ENCODE measurements at places on chromosomes 4 and X.

DNA sequence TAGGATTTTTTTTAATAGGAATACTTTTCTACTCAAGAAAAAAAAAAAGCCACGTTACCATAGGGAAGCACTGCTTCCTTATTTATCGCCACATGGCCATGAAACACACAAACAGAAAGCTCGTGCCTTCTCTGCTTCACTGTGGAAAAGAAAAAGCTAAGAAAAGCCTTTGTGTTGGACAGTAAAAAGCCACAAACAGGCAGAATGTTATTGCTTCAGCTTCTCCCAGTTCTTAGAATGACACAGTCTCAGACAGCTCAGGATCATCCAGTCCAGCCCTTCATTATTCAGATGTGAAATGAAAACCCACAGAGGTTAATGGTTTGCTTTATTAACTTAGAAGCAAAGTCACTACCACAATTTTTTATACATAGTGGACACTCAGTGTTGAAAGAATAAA, 181.6 kb upstream of the NOCT start:
- no peak for DNase-seq

DNA sequence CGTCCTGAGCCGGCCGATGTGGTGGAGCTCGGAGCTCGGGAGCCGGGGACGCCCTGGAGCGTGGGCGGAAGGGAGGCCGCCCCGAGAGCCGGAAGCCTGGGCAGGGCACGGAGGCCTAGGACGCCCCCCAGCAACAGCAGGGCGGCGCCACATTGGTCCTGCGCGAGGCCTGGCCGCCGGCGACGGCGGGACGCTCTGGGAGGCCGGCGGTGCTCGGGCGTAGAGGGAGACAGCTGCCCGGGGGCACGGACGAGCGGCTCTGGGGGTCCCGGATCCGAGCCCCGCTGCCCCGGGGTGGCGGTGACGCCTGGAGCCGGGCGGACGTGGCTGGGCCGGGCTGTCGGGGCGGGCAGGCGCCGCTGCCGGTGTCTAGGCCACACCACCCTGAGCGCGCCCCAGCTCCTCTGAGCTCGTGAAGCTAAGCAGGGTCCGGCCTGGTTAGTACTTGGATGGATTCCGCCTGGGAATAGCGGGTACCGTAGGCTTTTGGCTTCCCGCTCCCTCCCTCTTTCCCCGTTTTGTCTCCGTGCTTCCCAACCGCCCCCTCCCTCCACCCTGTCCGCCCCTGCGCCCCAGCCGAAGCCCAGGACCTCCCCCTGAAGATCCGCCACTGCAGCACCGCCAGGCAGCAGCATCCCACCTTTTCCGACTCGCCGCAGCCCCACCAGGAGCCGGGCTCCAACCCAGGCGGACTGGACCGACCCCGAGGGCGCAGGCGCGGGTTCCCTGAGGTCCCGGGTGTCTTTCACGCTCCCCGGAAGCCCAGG, 12.1 kb downstream of the FRG2 start:
- no peak for DNase-seq

DNA sequence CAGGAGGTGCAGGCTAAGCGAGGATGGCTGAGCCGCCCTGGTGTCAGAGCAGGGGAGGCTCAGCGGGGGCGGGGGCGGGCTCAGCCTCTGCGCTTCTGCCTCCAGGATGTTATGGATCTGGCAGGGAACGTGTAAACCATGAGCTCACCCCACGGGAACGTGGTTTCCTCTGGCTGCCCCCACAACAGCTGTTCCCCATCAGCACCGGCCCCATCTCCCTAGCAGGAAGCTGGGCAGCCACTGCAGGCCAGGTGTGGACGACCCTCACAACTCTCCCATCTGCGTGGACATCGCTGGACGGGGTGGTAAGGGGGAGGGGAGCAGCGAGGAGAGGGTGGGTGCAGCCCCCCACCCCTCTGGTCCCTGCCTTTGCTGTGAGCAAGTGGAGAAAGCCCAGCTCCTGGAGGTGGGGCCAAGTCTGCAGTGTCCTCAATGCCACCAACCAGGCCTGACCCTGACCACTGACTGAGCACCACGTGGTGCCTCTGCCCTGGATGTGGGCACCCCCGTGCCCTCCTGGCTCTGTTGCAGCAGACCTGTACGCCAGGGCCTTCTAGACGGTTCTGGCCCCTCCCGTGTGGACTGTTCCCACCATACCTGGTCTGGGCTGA, 28.1 kb upstream of the SPON2 start:
- no peak for DNase-seq

GRCh38 chr4:62622089-62622488, 1422.0 kb downstream of the ADGRL3 start:
- DNase-seq = no peak

DNA sequence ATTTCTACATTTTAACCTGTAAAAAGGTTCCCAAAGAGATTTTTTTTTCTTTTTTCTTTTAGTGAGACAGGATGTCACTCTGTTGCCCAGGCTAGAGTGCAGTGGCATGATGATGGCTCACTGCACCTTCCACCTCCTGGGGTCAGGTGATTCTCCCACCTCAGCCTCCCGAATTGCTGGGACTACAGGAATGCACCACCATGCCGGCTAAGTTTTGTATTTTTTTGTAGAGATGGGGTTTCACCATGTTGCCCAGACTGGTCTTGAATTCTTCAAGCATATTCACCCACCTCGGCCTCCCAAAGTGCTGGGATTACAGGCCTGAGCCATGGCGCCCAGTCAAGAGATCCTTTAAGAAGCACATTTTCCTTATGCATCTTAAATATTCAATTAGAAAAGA, 12.6 kb downstream of the RHOH start:
- no peak for DNase-seq

DNA sequence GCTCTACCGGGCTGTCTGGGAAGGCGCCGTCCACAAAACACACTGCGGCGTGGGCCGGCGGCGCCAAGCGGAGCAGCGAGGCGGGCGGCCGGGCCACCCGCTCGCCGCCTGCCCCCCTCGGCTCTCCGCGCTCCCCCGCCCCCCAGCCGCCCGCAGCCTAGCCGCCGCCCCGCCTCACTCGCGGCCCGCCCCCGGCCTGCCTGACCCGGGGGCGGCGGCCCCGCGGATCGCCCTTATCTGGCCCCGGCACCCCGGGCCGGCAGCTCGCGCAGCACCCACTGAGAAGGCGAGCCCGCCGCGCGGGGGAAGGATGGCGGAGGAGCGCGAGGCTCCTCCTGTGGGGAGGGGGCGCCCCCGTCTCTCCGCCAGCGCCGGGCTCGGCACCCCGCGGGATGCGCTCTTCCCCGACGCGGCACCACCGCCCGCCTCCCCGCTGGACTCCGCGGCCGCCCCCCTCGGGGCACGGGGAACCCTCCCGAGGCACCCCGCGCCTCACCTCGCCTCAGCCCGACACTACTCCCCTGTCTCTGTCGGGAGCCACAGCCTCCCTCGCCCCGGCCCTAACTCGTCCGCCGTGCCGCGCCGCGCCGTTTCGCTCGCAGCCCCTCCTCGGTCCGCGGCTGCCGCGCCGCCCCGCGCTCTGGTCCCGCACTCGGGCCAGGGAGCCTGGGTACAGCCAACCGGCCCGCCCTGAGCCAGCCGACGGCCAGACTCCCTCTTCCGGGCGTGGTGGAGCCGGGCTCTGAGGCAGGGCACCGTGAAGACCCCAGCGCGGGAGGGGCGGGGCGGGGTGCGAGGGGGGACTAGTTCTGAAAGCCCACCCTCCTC, 566 bp downstream of the ATP11C start:
- DNase-seq = no peak

GRCh38 chrX:37627602-37628001, 56.1 kb downstream of the LANCL3 start:
- no peak for DNase-seq

DNA sequence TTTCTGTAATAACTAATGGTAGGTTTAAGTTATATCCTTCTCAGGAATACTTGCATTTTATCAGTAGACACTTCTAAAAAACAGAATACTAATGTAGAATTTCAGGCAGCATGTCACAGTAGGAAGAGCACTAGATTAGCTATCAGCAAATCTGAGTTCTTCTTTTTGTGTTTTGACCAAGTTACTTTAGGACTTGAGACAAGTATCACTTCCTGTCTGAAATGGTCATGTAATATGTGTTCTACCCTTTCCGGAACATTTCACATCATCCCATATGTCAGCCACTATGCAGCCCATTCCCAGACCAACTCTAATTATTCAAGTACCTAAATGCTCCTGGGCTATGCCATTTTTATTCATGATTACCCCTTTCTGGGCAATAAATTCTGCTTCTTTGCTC, 401.8 kb upstream of the RPS6KA3 start:
- no peak for DNase-seq

- no peak for DNase-seq
These were observed 738 bp upstream of the TSPAN5 start for GRCh38 chr4:98659106-98659592.

GRCh38 chrX:29082558-29082957, 495.3 kb downstream of the IL1RAPL1 start:
- DNase-seq = no peak

DNA sequence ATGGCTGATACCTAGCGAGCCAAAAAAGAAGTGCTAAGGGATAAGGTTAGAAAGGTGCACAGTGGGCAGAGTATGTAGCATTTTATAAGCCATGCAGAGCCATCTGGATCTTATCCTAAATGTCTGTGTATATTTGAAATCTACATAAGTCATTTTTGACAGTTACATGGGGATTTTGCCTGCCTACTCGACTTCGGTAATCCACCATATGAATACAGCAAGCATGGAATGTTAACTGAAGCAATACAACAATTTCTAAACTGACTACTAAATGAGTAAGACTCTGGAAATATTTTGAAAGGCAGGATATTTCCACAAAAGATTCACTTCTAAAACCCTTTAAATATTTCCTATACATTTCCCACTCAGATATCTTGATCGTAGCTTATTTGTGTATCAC, 122.5 kb downstream of the KCNIP4 start:
- no peak for DNase-seq

GRCh38 chrX:29890646-29891200, 324.6 kb upstream of the MAGEB2 start:
- DNase-seq = no peak

- no peak for DNase-seq
These were observed 8.9 kb upstream of the UGT2A3 start for GRCh38 chr4:68960294-68961163.

GRCh38 chr4:32697281-32697814, 1977.2 kb downstream of the PCDH7 start:
- DNase-seq = no peak

GRCh38 chr4:117545039-117545438, 459.7 kb upstream of the TRAM1L1 start:
- no peak for DNase-seq

GRCh38 chrX:71177327-71177726, 32.7 kb downstream of the NLGN3 start:
- DNase-seq = no peak

DNA sequence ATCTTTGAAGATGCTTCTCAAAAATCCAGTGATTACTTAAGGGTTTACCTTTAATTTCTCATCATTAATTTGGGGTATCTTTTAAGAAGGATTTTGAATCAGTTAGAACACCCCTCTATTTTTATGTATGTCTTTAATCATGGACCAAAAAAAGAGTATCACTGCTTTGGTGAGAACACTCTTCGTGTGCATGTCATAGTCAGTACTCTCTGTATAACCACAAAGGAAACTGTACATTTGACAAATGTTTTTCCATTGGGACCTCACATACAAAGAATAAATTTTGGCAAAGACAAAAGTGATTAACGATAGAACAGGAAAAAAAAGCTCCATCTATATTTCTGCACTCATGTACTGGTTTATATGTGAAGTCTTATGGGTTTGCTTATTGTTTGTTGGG, 31.3 kb downstream of the FAM241A start:
- DNase-seq = no peak

DNA sequence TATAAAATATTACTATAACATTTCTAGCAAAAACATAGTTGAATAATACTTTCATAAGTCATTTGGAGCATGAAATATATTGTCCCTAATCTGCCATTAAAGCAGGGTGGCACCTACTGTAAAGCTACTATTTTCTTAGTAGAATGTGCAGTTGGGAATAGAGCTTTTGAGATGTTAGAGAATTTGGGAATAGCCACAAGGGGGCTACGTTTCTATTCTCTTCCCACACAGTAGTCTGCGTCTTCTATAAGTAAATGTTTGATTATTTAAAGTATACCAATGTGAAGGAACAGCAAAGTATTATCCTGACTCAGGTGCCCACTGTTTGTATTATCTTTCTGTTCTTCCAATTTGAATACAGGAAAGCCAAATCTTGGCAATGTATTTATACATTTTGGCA, 323.2 kb upstream of the GIMD1 start:
- no peak for DNase-seq

DNA sequence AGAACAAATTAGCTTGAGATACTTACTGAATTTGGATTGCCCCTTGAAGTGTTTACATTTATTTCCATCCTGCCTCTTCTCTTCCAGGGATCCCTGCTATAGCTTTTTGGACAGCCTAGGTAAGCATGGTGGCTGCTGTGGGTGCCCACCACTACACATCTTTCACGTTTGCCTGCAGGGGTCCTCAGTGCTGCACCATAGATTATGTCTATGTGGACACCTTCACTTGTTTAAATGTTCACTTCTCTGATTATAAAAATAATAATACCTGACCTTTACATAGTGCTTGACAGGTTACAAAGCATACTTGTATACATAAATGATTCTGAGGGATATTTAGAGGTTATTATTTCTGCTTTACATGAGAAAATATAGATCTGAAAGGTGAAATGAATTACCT, 67.9 kb upstream of the SLC4A4 start:
- no peak for DNase-seq

GRCh38 chr4:158250321-158250720, 40.0 kb downstream of the TMEM144 start:
- DNase-seq = no peak

- DNase-seq = no peak
These were observed 15.1 kb downstream of the TRAPPC2 start for GRCh38 chrX:13719192-13719856.

- no peak for DNase-seq
These were observed 932 bp upstream of the LEF1 start for GRCh38 chr4:108169664-108170063.

- no peak for DNase-seq
These were observed 44.7 kb upstream of the FGF13 start for GRCh38 chrX:138756234-138756633.

GRCh38 chr4:10625131-10625530, 59.4 kb downstream of the CLNK start:
- DNase-seq = no peak

- DNase-seq = no peak
These were observed 123.0 kb upstream of the AP1S2 start for GRCh38 chrX:15977644-15978043.

- DNase-seq = no peak
These were observed 80.0 kb downstream of the GLRA3 start for GRCh38 chr4:174749091-174749490.

GRCh38 chr4:103895876-103896465, 176.2 kb upstream of the TACR3 start:
- DNase-seq = no peak
